ENCODE measurements at places on chromosomes 6 and 20.

GRCh38 chr20:11797156-11797555 lies 120.5 kb upstream of the BTBD3 start:
- DNase-seq, result no peak

DNA sequence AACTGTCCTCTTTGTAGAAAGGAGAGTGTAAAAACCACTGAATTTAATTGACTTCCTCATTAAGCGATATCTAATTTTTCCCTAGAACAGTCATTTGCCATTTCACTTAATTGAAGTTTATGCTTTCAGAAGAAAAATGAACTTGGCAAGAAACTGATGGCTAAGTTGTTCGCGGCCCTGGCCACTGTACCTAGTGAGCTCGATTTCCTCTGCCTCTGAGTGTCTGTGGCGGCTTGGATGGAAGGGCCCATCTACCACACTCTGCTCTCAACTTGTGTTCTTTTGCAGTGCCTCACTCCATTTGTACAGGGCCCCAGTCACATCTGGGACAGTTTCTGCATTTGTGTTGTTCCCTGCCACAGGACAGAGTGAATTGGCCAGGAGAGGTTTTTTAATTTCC lies 102.9 kb downstream of the BCAS1 start:
- no peak for DNase-seq

- DNase-seq, result no peak
Observed at GRCh38 chr6:12767016-12767415, 50.4 kb downstream of the PHACTR1 start.

- DNase-seq, result peak; percentile 48
Observed at GRCh38 chr6:149079911-149080491, 237.5 kb upstream of the TAB2 start.

GRCh38 chr6:158472447-158472846 lies 87.4 kb upstream of the TMEM181 start:
- no peak for DNase-seq

- DNase-seq, result no peak
Observed at GRCh38 chr6:75171986-75172385, 33.9 kb downstream of the COL12A1 start.

DNA sequence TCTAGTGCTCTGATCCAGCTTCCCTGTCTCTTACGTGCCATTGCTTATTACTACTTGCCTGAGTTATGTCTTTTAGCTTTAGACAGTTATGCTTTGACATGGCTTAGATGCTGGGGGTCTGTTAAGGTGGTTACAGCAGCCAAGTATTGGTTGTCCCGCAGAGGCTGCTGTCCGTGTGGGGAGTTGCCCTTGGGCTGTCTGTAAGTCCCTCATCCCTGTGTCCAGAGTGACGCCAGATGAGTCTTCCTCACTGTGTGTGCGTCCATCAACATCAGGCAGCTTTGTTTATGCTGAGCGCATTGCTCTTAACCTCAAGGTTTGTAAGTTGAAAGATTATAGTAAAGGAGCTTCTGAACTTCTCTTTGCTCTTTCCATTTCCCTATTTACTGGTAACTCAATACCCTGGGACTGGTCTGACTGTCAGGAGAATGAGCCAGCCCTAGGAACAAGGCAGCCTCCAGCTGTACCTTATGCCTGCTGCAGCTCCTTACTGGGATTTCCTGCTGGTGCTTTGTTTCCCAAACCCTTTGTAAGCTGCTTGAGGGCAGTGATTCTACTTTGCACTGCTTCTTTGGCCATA lies 7.2 kb downstream of the FAM120B start:
- DNase-seq, result no peak

DNA sequence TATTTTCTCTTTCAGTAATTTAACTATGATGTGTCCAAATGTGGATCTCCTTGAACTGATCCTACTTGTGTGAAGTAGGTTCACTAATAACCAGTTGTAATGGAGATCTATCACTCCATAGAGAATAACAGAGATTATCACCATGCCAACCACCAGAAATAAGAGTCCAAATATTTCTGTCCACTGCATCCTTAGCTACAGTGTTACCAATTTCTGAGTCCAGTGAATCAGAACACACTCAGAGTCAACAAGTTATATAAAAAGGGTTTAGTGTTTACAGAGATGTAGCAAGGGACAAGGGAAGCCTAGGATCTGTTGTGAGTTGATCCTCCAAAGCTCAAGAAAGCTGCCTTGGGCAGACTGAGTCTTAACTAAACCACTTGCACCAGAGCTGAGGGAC lies 882.8 kb downstream of the TBC1D32 start:
- DNase-seq, result no peak

DNA sequence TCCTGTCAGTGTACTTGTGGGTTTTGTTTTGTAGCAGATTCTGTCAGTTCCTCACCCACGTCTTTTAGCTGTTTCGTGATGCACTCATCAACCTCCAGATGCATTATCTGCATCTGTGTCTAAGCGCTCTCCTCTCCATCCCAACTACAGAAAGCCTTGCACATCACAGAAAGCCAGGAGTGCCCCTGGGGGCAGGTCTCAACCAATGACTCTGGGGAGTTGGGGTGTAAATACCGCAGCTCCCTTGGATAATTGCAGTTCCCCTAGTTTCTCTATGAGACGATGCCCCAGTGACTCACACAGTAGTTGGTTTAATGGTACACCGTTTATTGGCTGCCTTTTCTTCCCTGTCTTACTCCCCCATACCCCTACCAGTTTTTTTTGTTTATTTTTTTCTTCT lies 158.1 kb downstream of the SOX4 start:
- no peak for DNase-seq

- DNase-seq, result peak; percentile 90
Observed at GRCh38 chr6:53718597-53719460, 53.3 kb upstream of the KLHL31 start.

- DNase-seq, result no peak
Observed at GRCh38 chr20:1478566-1478965, 11.9 kb upstream of the NSFL1C start.

- DNase-seq, result no peak
Observed at GRCh38 chr6:7451326-7451725, 61.7 kb downstream of the RIOK1 start.

GRCh38 chr6:27761391-27761790 lies 150.8 kb downstream of the OR2B2 start:
- DNase-seq, result no peak

DNA sequence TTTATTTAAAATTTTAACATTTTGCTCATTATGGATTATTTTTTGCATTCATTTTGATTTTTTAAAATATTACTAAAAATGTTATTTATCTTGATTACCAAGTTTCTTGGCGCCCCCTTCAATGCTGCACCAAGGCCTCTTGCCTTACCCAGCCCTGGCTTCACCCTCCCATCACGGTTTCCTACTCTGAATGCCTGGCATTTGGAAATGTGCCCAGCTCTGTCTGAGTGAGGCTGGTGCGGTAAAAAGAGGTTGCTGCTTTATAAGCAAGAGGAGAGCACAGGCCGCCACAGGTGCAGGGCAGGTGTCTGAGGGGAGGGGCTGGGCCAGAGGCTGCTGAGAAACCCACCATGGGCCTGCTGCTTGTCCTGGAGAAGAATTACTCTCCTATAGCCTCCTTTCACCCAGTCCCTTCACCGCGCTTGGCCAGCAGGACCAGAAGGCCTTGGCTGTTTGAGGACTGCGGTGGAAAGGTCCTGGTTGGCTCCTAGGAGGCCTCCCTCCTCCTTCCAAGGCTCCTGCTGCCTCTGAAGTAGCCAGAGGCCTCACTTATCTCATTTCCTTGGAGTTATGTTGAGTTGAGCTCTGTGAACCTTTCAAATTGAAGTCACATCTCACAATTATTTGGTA lies 62.6 kb downstream of the BANF2 start:
- DNase-seq, result no peak

- no peak for DNase-seq
Observed at GRCh38 chr6:148317739-148318138, 24.9 kb upstream of the SASH1 start.

Measured in Ammon's horn (tissue), 1 donor.